T-helper 22 cell (primary cell): ENCODE measurements at places on chromosomes 3 and 15.

- DNase-seq = no peak
Observed at GRCh38 chr3:106206146-106206545, 337.3 kb upstream of the CBLB start.

GRCh38 chr3:196406811-196407470 is 25.3 kb downstream of the UBXN7 start:
- DNase-seq = no peak

GRCh38 chr3:138296639-138297038 is 33.0 kb downstream of the NME9 start:
- DNase-seq = no peak

DNA sequence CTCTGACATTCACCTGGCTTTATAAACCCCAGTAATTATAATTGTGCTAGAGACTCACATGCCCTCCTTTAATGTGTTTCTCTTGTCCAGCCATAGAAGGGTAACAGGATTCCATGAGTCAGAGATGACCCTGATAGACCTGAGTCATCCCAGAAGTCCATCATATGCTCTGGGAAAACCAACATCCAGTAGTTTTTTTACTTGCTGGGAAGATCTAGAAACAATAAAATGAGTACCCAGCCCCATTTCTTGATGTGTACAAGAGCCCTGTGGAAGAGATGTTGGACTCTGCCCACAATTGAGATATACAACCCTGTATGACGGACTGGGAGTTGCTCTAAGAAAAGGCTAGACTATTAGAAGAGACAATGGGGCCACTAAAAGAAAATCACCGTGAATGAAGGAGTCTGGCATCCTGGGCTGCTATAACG is 22.4 kb upstream of the THUMPD3 start:
- DNase-seq = no peak

GRCh38 chr15:82128401-82129148 is 82.8 kb upstream of the MEX3B start:
- no peak for DNase-seq

DNA sequence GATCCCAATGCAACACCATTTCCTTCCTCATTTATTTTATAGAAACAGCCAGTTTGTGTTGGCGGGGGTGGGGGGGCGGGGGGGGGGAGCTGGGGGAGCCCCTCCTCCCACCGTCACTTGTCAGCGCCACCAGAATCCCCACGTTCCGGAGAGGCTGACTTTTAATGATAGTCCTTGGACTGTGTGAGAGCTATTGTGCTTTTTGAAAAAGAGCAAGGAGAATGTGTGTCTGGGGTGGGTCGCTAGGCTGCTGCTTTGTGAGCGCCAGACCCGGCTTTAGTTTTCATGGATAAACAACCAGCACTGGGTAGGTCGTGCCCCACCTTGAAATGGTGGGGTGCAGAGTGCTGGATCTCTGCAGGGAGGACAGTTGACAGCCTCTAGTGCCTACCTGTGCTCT is 135.0 kb upstream of the ONECUT1 start:
- DNase-seq = no peak

GRCh38 chr15:90618330-90619125 is 88.8 kb downstream of the CRTC3 start:
- no peak for DNase-seq

DNA sequence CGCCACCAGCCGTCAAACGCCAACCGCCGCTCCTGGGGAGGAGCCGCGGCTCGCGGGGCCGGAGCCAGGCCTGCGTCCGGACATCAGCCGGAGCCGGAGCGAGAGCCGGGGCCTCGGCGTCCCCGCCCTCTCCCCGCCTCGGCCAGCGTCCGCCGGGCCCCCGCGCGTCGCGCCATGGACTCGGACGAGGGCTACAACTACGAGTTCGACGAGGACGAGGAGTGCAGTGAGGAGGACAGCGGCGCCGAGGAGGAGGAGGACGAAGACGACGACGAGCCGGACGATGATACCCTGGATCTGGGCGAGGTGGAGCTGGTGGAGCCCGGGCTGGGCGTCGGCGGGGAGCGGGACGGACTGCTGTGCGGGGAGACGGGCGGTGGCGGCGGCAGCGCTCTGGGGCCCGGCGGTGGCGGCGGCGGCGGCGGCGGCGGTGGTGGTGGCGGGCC is 359 bp downstream of the ARIH1 start:
- DNase-seq = no peak

- no peak for DNase-seq
Observed at GRCh38 chr15:64438653-64439447, 21.5 kb upstream of the ZNF609 start.

DNA sequence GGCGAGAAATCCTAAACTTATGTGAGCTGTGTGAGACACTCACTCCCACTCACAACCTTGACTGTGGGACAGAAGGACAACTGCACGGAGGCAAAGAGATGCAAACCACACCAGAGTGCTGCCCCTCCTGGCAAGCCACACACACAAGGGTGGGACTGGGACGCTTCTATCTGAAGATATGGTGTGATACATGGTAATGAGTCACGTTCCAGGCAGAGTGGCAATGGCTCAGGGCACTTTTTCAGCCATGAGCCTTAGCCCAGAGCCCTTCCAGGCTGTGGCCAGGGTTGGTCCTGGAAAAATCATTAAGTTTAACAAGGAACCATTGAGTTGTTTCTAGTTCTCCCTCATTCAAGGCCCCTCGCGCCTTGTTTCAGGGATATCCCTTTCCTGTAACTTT is 56.1 kb downstream of the WNT5A start:
- no peak for DNase-seq

GRCh38 chr15:80317389-80318182 is 65.6 kb upstream of the CTXND1 start:
- DNase-seq = no peak

DNA sequence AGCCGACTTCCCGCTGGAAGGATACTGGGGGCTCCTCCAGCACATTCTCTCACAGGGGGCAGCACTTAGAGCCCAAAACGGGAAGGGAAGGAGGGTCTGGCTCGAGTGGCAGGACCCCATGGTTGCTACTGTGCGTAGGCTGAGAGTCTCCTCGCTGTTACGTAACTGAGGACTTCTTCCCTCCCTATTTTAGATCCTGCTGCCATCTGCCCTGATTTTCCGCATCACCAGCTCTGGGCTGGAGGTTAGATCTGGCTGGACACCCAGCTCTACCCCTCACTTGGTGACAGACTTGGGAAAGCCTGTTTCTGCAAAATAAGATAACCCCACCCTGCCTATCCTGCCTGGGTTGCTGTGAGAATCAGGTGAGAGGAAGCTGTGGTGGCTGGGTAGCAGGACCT is 47.7 kb downstream of the BDH1 start:
- no peak for DNase-seq

DNA sequence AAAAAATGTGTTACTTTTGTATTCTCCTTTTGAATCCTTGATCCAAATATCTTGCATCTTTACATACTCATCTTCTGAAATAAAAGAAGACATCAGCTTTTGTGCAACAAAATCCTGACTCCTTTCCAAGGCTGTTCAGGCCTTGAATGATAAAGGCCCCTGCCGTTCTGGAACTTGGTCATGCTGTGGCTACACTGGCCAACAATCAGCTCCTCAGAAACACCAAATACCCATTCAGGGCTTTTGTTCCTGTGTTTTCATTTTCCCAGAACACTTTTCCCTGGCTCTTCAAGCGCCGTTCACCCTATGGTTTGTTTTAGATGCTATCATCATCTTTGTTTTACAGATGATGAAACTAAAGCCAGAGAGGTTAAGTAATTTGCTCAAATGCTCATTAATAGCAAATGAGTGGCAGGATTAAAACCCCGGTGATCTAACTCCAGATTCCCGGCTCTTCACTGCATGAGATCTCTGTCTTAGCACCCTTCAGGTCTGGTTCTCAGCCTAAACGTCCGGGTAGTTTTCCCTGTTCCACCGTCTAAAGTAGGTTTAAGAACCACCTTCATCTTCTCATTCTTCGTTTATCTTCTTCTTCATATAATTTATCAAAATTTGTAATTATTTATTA is 58.3 kb downstream of the EPHA3 start:
- DNase-seq = no peak
